ENCODE measurements at places on chromosomes 6 and 20.

GRCh38 chr6:52620906-52621190 is 44.0 kb upstream of the TRAM2 start:
- no peak for DNase-seq

GRCh38 chr6:9487128-9487527 is 927.7 kb downstream of the TFAP2A start:
- no peak for DNase-seq

DNA sequence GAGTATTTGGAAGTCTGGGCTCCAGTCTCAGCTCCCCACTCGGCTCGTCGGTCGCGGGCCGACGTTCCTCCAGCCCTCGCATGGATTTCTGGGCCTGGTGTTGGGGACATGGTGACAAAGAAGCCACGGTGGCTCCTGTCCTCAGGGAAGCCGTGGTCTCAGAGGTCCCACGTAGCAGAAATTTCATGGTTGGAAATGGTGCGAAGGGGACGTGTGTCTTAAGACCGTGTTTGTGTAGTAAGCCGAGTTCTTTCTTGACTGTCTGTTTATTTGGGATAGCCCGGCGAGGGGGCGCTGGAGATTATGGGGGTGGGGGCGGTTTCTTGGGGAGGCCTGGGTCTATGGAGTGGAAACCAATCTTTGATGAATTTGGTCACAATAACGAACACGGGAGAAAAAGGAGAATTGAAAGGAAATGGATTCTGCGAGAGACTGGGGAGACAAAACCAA is 23.5 kb upstream of the MAP3K7 start:
- no peak for DNase-seq

DNA sequence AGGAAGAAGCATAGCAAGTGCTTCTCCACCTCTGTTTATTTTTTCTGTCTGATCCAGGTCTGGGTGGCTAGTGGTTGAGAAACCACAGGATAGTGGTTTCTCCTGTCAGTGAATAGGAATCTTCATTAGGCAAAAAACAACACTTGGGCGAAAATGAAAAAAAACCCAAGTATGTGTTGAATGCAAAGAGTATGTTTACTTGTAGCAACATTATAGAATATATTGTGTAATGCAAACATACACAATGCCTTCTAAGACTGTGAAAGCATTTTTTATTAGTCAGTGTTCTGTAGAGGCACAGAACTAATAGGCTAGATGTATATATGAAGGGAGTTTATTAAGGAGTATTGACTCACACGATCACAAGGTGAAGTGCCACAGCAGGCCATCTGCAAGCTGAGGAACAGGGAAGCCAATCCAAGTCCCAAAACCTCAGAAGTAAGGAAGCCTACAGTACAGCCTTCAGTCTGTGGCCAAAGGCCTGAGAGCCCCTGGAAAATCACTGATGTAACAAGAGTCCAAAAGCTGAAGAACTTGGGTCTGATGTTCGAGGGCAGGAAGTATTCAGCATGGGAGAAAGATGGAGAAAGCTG is 111.1 kb downstream of the UST start:
- no peak for DNase-seq

GRCh38 chr6:120273411-120273810 is 923.9 kb upstream of the MAN1A1 start:
- no peak for DNase-seq

- no peak for DNase-seq
Measured at GRCh38 chr6:158619922-158620801, 24.4 kb downstream of the DYNLT1 start.

DNA sequence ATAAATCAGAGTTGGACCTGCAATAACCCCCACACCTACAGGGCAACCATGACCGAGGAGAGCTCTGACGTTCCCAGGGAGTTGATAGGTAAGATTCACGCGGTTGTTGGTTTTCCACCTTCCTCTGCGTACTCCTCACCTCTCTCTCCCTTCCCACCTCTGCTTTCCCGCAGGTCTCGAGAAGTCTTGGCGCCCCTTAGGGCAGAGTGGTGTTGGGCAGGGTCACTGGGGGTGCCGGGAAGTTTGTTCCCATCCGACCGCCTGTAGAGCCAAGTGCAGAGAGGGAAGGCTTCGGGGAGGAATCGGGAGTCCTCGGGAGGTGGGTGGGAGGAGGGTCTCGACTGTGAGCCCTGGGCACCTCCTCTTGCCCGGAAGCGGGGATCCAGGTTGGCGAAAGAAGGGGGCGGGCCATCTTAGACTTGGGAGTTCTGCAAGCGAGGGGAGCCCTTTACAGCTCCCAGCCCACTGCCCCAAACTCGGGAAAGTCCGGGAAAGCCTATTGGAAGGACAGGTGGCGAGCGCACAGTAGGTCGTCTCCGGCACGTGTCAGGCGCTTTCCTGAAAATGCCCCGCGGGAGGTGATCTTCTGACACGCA is 672 bp downstream of the CARMIL1 start:
- no peak for DNase-seq

DNA sequence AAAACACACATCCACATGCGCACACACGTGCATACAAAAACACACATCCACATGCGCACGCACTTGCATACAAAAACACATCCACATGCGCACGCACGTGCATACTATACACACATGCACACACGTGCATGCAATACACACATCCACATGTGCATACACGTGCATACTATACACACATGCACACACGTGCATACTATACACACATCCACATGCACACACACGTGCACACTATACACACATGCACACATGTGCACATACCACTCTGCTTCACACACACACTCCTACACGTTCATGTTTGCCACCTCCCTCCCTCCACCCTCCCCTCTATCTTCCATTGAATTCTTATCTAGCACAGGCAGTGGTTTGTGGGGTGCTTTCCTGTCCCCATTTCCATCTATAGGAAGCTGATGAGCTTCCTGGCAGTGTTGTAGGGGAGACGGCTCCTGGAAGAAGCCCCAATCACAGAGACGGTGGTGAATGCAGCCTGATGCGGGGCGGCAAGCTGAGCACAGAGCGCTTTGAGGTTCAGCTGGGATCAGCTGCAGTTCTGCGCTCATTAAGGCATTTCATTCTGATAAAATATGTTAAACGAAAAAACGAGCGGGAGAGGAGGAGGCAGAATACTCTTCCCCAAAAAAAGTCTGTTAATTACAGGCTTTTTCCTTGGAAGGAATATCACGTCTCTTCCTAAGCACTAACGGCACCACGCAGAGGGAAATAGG is 287.7 kb downstream of the TAF4 start:
- no peak for DNase-seq

DNA sequence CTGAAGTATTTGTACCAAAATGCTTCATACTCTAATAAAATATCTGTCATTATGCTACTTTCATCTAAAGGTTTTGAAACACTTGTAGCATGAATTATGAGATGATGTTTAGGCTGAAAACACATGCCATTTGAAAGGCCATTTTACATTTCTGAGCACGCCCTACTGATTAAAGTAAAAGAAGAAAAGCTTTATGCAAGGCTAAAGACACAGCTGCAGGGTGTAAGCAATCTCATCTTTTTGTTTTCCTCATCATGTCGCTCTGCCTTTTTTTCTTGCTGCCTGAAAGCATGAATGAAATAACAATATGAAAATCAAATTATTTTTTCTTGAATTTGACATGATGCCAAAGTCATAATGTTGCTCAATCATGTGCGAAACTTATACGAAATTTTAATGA is 148.6 kb upstream of the ARG1 start:
- no peak for DNase-seq

DNA sequence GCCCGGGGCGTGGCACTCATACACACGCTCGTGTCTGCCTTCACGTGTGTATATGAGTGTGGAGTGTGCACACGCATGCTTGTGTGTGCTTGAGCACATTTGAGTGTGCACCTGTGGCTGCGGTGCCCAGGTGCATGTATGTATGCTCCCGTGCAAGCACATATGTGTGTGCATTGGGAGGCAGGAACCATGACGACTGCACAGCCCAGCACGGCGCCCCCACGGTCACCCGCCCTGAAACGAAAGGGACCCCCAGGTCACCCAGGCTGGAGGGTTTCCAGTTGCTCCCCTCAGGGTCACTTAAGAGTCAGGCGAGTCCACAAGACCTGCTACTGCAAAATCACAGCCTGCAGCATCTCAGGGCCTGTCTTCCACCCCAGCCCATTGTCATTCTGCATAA is 94.7 kb downstream of the YTHDF1 start:
- DNase-seq: no peak

DNA sequence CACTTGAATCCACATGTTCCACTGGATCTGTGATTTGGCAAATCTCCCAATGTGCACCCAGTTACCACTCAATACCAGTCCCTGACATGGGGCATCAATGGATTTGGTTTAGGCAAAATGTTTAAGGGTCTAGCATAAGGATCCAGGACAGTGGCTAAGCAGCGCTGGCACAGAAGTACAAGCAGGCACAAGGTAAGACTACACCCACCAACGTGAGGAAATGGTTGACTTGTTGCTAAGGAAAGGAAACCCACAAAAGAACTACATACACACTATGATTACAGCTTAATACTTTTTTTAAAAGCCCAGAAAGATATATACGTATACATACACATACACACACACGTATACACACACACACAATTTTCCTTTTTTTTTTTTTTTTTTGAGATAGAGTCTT is 79.0 kb downstream of the DNAAF9 start:
- DNase-seq: no peak

All from vagina (tissue), 2 donors.